ENCODE measurements at places on chromosomes 6 and 20.

- no peak for DNase-seq
Measured at GRCh38 chr6:151641028-151641427, 147.2 kb downstream of the CCDC170 start.

GRCh38 chr20:54524849-54525248 lies 49.5 kb downstream of the DOK5 start:
- DNase-seq: no peak

- no peak for DNase-seq
Measured at GRCh38 chr6:98777762-98778161, 56.6 kb upstream of the POU3F2 start.

- no peak for DNase-seq
Measured at GRCh38 chr6:89799756-89800155, 19.8 kb downstream of the MDN1 start.

GRCh38 chr6:149963212-149963461 lies 606 bp upstream of the ULBP1 start:
- DNase-seq: peak; percentile 61

DNA sequence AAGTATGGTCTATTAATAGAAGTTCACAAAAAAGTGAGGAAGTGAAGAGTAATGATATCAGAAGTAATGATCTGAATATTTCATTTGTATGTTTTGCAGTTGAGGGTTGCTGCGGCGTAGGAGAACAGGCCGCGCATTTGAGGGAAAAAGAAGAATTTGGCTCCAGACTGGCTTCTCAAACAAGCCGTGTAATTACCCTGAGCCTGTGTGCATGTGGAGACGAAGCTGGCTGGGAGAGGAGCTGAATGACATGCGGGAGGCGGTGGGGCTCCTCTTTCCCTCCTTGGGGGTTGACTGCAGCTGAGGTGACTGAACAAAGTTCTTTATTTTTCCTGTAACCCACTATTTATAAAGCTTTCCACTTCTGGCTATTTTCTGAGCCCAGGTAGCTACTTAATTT lies 115.5 kb upstream of the AFDN start:
- no peak for DNase-seq

GRCh38 chr6:1164600-1164999 lies 147.3 kb upstream of the FOXQ1 start:
- no peak for DNase-seq

DNA sequence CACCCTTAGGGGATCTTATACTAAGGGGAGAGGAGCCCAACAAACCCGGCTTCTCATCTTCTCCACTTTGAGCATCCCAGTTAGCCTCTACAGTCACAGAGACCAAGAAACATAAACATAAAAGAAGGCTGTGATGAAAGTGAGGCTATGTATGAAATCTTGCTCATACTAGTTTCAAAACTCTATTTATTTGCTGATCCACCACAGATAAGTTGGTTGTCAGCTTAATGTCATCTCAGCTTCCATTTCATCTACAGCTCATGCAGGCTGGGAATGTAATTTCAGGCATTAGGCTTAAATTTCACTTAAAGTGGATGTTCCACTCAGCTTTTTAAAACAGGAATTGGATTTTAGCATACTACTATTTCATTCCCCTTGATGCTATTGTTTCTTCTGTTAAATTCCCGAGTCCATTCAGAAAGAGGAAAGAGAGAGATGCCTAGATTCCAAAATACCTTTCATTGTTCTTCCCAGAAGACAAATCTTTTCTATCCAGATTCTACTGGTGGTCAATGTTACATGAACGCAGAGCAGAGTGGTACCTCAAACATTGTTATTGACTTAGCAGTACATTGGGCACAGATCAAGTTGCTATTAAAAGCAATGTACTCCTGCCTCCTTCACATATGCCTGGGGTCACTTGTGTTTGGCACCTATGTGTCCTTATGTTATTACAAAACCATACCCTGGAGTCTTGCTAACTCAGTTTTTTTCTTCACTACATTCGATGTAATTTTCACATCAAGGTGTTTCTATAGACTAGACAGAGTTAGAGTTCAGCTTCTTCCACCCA lies 149.0 kb downstream of the HACE1 start:
- no peak for DNase-seq

GRCh38 chr6:132954936-132955335 lies 140.6 kb downstream of the RPS12 start:
- DNase-seq: no peak

DNA sequence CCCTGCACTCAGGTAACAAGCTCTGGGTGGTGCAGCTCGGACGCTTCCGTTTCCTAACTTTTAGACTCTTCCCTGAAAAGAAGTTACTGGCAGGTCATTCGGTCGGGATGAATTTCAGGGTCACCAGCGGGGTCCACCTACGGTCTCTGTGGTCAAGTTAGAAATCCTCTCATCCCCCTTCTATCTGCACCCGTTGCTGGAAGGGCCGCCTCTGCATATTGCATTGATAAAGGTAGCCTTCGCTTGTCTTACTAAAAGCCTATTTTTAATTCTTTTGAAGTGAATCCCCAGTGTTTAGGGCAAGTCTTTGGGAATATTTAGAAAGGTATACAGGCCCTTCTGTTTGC lies 47.3 kb downstream of the LRRN4 start:
- DNase-seq: no peak

DNA sequence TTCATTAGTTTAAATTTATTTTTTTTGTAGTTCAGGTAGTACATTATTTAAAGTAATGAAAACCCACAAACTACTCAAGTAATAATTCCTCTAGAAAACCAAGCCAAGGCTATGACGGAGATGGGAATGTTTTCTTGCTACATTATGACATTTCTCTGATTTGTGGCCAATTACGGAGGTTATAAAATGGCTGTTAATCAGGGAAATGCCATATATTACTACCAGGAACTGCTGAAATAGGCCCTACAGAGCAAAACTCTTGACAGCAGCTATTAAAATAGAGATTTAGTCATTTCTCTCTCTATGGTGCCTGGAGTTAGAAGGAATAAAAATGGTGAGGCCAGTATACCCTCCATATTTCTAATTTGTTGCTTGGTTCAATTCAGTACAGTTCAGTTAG lies 280.0 kb downstream of the ARHGAP18 start:
- DNase-seq: no peak

Measured in stimulated activated naive CD4-positive, alpha-beta T cell treated with Interleukin-2 at 50 U/mL for 16 hours (primary cell).